Bronchial smooth muscle cell (primary cell): ENCODE measurements at places on chromosomes 1 and 21. TPM values are rescaled to one million over a fixed set of nuclear protein-coding genes. Genes with fewer than 3 reads are reported as not detected.

The HSD3B2 gene
- not detected in 2 replicates for total RNA-seq

The OR2L2 gene
- total RNA-seq, result not detected in 2 replicates

The FALEC gene
- total RNA-seq, result 1.0 and 1.6 TPM in 2 replicates

The PLPP3 gene
- total RNA-seq, result 314 and 435 TPM in 2 replicates

The ESPN gene
- 0.17 TPM in 1 of 2 replicates, not detected in the other for total RNA-seq

The MRTO4 gene
- total RNA-seq, result 10.0 and 14.7 TPM in 2 replicates

The SPRR2E gene
- total RNA-seq, result not detected in 2 replicates

The PHACTR4 gene
- 3.9 and 4.9 TPM in 2 replicates for total RNA-seq

The KPRP gene
- not detected in 2 replicates for total RNA-seq

The FCAMR gene
- under 0.01 TPM in 1 of 2 replicates, not detected in the other for total RNA-seq

The FCRL2 gene
- total RNA-seq, result not detected in 2 replicates

The EXO1 gene
- total RNA-seq, result 1.0 and 1.9 TPM in 2 replicates

The TNFRSF1B gene
- total RNA-seq, result 3.3 and 9.2 TPM in 2 replicates

The KCNE1 gene
- 0.16 and 0.17 TPM in 2 replicates for total RNA-seq

The C4BPA gene
- under 0.01 TPM in 1 of 2 replicates, not detected in the other for total RNA-seq

The CCDC185 gene
- total RNA-seq, result not detected in 2 replicates

The S100A12 gene
- not detected in 2 replicates for total RNA-seq

The TBX19 gene
- 0.63 and 0.77 TPM in 2 replicates for total RNA-seq

The ANKRD65 gene
- total RNA-seq, result 1.1 and 1.9 TPM in 2 replicates

The LCE2C gene
- total RNA-seq, result not detected in 2 replicates

The CYP4A11 gene
- total RNA-seq, result not detected in 2 replicates

The PPIAL4G gene
- total RNA-seq, result under 0.01 TPM in 1 of 2 replicates, not detected in the other

The PLEKHG5 gene
- total RNA-seq, result 11.2 and 15.4 TPM in 2 replicates

The CELA3A gene
- total RNA-seq, result not detected in 2 replicates

The FTCD gene
- 0.60 and 0.63 TPM in 2 replicates for total RNA-seq

The SLAMF9 gene
- total RNA-seq, result not detected in 2 replicates

The CDA gene
- 0.63 TPM in 1 of 2 replicates, not detected in the other for total RNA-seq

The ABCA4 gene
- 0.16 and 0.34 TPM in 2 replicates for total RNA-seq

The SLC45A1 gene
- 1.4 and 2.6 TPM in 2 replicates for total RNA-seq

The DFFB gene
- 4.6 and 5.1 TPM in 2 replicates for total RNA-seq
